Activated naive CD8-positive, alpha-beta T cell treated with anti-CD3 and anti-CD28 coated beads, Interleukin-2, amount 50 U/mL, for 24 hours (primary cell): ENCODE measurements at places on chromosomes 6 and 20.

GRCh38 chr6:27517928-27518787 is 45.3 kb upstream of the ZNF184 start:
- DNase-seq, result peak; percentile 10

GRCh38 chr6:44457596-44457995 is 70.1 kb downstream of the CDC5L start:
- no peak for DNase-seq

GRCh38 chr6:144548536-144548935 is 263.4 kb downstream of the UTRN start:
- DNase-seq, result no peak

DNA sequence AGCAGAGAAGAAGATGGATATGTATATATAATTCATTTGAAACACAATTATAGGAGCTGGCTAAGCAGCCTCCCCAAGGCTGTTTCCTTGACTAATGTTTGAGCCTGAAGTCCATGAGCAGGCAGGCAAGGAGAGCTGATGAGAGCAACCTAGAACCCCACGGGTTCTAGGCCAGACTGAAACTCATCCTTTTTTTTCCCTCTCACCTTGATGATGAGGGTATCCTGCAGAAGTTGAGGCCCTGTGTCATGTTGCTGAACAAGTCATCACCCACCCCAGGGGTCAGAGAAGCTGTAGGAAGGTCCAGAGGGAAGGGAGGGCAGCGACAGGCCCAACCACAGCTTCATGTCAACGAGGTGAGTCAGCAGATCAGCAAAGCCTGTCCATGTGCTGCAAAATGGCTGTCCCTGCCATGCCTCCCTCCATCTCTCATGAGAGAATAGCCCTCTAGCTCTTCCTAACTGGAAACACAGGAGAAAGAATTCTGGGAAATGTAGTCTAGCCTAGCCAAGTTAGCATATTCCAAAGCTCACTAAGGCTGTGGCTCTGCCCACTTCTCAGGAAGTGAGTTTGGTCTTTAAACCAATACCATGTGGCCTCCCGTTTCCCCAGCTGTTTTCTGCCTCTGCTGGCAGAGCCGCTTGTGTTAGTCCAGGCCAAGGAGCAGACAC is 91.3 kb upstream of the DTNBP1 start:
- no peak for DNase-seq
